ENCODE measurements at places on chromosomes 1 and 21. TPM values are rescaled to one million over a fixed set of nuclear protein-coding genes. Genes with fewer than 3 reads are reported as not detected.

Gene RASSF5
- 6.8 TPM for total RNA-seq

Gene PLXNA2
- total RNA-seq = 16.5 TPM

Gene ATP1A2
- 0.54 TPM for total RNA-seq

Gene GABPA
- total RNA-seq = 30.0 TPM

Gene WLS
- total RNA-seq = 203 TPM

Gene OBSCN
- total RNA-seq = 113 TPM

Gene LCE2D
- not detected for total RNA-seq

- DNase-seq = no peak
These were observed 40.3 kb downstream of the URB1 start for GRCh38 chr21:32352526-32352925.

DNA sequence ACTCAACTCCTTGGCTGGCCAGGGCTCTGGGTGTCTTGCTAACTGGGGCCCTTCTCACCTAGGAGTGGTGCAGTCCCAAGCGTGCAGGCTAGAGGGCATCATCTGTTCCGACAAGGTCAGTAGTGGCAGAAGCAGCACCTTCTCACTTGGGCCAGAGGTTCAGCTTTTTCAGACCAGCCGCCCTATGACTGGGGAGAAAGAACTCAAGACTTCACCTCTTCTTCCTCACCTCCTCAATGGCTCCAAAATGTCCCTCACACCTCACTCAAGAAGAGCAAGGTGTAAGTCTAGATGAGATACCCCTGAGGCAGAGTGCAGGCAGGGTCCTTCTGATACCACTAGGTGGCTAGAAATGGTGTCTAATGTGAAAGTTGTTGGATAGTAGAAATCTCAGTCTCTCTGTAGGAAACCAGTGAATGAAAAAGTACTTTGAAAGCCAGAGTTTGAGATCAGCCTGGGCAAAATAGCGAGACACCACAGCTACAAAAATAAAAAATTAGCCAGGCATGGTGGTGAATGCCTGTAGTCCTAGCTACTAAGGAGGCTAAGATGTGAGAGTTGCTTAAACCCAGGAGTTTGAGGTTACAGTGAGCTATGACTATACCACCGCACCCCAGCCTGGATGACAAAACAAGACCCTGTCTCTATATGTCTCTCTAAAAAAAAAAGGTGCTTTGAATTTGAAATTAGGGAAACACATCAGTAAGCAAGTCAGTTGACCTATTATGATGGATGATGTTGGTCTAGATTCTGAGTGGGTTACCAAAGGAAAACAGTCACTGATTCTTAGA, 8.6 kb upstream of the IL20 start:
- DNase-seq = no peak

DNA sequence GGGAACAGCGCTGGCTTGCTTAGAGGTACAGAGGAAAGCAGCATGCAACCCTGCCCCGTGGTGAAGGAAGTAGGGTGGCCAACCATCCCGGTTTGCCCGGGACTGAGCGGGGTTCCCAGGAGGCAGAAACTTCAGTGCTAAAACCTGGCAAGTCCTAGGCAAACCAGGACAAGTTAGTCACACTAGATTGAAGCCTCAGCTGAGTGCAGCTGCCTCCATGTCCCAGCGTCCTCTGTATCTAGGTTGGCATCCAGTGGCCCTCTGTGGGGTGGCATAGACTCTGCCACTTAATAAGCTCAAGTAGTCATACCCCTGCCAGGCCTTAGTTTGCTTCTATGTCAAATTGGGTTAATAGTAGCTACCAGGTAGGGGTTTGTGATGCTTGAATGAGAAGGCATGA, 67.1 kb downstream of the ATP2B4 start:
- DNase-seq = no peak

- DNase-seq = no peak
These were observed 144.9 kb upstream of the C1orf174 start for GRCh38 chr1:4044967-4045366.

DNA sequence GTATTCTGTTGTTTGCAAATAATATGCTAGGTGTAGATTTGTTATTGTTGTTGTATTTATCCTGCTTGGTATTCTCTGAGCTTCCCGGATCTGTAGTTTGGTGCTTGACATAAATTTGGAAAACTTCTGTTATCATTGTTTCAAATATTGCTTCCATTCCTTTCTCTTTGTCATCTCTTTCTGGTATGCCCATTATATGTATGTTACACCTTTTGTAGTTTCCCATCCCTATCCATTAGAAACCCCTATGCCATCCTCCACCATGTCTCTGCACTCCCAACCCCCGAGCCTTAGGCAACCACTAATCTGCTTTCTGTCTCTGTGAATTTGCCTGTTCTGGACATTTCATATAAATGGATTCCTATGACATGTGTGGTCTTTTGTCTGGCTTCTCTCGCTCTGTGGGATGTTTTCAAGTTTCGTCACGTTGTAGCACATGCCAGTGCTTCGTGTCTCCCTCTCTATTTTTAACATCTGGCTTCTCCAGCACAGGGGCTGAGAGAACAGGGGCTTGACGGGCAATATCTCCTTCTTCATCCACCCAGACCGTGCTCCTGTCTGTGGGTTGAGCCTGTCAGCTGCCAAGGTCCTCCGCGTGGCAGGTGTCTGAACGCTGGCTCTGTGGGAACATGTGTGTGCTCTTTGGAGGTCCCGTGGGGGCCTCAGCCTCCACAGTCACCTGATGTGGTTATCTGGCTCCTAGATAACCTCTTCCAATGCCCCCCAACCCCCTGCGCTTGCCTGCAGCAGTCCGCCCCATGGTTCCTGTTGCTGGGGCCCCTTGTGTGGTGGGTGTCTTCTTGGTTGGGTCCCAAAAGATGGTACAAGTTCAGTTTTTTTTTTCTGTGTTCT, 32.8 kb upstream of the MAN1C1 start:
- DNase-seq = no peak

- no peak for DNase-seq
These were observed 45.5 kb downstream of the NMNAT2 start for GRCh38 chr1:183372586-183373230.

DNA sequence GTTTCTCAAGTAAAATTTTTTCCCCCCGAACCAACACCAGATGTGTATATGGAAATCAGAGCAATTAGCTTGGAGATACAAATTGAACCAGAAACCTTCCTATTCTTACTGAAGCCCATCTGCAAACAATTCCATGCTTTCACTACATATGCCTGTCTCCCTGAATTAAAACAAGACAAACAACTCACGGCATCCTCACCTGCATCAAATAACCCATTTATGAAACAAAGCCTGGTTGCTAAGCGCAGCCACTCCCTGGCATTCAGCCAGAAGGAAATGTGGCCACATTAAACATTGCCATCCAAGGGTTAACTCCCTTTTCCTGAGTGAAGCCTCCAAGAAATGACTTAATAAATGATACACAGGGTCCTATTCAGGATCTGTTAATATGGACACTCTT, 55.3 kb downstream of the APP start:
- no peak for DNase-seq
